ENCODE measurements at places on chromosomes 2 and 18.

- DNase-seq: no peak
Measured at GRCh38 chr2:43718530-43719124, 42.4 kb upstream of the C1GALT1C1L start.

DNA sequence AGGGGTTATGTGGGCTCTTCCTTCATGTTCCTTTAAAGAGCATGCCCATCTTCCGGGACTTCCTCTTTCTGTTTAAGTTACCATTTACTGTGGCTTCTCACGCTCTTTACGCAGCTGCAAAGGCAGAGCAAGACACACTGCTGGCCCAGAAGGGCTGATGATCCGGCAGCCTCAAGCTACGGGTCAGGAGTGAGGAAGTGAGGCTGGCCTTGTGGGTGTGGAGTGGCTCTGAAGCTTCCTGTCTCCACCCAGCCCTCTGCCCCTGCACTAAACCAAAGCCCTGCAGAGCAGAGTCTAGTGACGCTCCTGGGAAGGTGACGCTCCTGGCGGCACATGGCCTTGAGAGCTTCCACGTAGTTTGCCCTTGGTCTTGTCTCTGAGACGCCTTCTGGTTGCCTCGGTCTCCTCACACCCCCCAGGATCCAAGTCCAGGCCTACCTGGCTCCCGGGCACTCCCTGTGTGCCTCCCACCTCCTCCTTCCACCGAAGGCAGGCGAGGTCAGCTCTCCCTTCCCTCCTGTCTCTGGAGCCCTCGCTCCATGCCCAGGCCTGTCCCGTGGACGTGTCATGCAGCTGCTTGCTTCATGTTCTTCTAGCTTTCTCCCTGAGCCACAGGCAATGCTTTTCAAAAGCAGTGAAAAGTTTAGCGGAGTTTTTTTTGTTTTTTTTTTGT lies 50.3 kb downstream of the ARL4C start:
- DNase-seq: no peak

- no peak for DNase-seq
Measured at GRCh38 chr18:21183670-21184069, 58.4 kb upstream of the GREB1L start.

DNA sequence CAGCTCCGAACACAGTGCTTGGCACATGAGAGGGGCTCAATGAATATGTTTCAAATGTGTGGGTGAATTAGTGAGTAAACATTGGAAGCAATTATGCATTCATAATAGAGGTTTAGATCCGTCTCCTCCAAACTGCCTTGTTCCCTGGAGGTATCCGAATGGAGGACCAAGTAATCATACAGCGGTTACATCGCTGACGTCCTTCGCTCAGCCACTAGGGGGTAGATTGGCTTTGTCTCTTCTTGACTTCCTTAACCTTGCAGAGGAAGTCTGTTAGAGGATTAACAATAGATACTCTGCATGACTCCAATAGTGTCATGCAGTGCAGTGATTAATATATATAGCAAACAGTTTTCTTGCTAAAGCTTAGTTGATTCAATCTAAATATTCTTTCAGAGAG lies 517.0 kb downstream of the PTPRM start:
- no peak for DNase-seq

GRCh38 chr2:214542866-214543265 lies 132.0 kb downstream of the VWC2L start:
- no peak for DNase-seq

All from NCI-H524 treated with DMSO at 0.1 percent for 48 hours (cell line).